ENCODE measurements at places on chromosomes 16 and 17.
A peak's percentile ranks its signal among the peaks of the same experiment; 100 is the strongest.

DNA sequence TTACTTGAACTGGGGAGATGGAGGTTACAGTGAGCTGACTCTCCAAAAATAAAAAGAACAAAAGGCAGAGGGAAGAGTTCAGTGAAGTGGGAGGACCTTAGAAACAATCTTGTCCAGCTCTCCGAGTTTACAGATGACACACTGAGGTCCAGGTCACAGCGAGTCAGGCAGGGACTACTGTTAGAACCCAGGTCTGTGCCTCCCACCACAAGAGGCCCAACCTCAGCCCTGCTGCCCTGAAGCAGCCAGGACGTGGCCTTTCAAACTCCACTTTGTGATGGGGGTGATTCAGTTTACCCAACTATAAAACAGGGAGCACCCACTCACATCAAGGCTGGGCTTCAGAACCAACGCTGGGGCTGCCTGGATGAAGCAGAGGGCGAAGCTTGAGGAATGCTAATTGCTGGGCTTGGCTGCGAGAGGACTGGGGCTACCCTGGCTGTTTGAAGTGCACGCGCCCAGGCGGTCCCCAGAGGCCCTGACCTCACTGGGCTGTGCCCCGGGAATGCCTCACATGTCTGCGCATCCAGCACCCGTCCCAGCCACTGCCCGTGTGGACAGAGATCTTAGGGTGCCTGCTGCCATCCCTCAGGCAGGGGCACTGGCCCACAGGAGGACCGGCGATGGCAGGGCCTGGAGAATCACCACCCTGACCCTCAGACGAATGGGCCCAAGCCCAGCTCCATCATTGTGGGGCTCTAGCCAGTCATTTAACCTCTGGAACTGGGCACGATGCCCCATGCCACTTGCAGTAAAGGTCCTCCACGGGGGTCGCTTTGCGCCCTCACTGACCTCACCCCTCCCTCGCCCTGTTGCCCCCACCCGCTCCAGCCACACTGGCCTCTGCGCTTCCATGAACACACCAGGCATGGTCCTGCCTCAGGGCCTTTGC is 11.4 kb downstream of the SLC5A10 start:
- no peak for DNase-seq

DNA sequence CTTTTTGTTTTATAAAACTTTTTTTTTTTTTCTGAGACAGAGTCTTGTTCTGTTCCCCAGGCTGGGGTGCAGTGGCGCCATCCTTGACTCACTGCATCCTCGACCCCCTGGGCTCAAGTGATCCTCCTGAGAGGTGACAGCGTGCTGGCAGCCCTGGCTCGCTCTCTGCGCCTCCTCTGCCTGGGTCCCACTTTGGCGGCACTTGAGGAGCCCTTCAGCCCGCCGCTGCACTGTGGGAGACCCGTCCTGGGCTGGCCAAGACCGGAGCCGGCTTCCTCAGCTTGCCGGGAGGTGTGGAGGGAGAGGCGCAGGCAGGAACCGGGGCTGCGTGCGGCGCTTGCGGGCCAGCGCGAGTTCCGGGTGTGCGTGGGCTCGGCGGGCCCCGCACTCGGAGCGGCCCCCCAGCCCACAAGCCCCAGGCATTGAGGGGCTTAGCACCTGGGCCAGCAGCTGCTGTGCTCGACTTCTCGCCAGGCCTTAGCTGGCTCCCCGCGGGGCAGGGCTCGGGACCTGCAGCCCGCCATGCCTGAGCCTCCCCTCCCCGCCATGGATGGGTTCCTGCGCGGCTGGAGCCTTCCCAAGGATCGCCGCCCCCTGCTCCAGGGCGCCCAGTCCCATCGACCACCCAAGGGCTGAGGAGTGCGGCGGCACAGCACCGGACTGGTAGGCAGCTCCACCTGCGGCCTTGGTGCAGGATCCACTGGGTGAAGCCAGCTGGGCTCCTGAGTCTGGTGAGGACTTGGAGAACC is 49.6 kb upstream of the HELZ start:
- peak; percentile 54 for DNase-seq

DNA sequence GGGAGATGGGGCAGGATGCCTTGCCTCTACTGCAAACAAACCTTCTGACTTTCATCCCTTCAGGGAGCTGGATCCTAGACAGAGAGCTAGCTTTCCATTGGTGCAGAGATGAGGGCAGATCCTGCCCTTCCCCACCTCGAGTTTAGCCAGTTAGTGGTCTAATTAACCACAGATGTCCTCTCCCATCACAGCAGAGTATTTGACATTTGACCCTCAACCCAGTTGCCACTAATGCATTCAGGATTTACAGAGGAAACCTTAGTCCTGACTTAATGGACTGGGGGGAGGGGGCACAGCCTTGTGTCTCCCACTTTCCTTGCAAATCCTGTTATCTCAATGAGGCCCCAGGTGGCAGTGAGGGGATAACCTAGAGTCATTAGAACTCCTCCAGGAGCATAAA is 10.2 kb downstream of the PIP4K2B start:
- no peak for DNase-seq

GRCh38 chr17:47239967-47240651 is 13.5 kb upstream of the ITGB3 start:
- no peak for DNase-seq

DNA sequence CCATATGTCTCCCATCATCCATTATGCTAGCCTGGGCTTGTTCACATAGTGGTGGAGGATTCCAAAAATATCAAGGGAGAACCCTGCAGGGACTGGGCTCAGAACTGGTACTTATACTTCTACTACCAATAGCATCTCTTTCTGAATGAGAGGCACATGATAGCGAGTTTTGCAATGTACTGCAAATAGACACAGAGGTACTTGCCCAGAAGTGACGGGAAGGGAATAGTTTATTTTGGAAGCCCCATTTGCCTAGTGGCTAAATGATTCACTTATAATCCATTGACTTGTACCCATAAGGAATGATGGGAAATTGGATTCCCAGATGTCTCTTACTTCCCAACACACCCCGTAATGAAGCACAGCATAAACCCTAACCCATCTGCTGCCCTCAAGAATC is 124.8 kb upstream of the ERCC4 start:
- DNase-seq, result no peak

DNA sequence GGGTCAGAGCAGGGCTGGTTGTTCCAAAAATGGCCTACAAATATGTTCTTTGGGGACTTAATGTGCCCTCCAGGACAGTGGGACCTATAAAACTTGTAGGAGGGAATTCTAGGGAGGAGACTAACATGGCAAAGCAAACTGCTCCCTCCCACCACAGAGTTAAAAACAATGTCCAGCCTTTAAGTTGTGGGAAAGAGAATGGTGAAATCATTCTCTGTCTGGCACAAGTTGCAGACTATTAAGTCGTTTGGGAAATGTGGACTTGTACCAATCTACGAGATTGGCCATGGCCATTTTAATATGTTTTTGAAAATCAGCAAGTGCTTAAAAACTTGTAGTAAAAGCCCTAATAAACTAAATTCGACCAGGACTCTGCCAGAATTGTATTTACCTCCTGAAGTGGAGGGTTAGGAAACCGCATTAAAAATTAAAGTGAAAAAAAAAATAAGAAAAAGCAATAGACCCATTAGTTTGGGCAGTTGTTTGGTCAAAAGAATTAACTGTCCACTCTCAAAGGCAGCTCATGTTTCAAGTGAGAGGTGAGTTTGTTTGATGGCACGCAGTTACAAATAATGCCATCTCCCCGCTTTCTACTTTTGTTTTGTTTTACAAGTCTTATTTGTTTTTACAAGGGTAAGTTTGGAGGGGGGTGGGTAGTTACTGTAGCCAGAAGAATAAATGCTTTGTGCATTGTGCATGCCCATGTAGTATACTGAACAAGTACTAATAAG is 32.4 kb downstream of the ANKFN1 start:
- no peak for DNase-seq

GRCh38 chr16:85534536-85535351 is 78.4 kb upstream of the GSE1 start:
- DNase-seq, result no peak

GRCh38 chr17:67708378-67708777 is 9.4 kb upstream of the NOL11 start:
- no peak for DNase-seq

GRCh38 chr17:48022901-48023300 is 14.7 kb downstream of the COPZ2 start:
- DNase-seq, result no peak

Measured in H9 (cell line).